ENCODE measurements at places on chromosomes 4 and X. TPM values are rescaled to one million over a fixed set of nuclear protein-coding genes. Genes with fewer than 3 reads are reported as not detected.

DNA sequence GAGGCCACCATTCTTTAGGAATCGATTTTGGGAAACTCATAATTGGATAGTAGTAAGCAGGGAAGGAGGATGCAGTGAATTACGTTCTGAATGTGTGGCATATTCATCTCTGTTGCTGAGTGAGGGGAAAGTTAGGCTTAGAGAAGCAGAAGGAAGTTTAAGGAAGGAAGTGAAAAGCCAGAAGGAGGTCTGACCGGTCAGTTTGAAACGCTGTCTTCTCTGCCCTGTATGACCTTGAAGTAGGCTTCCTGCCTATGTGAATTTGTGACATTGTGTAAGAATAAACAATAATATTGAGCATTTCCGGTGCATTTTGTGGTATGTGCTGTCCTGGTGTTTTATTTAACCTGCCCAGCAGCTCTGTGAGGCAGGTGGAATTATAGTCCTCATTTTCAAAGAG is 67.3 kb downstream of the PDLIM5 start:
- peaks cover 25% of the 10 kb centered on the region for H3K4me1 ChIP-seq
- no peaks in the 10 kb centered on the region for H3K36me3 ChIP-seq
- H3K27me3 ChIP-seq, result no peaks in the 10 kb centered on the region
- no peak overlapping the region for H3K4me3 ChIP-seq
- no peak for DNase-seq

PDGFC gene
- total RNA-seq, result 24.5 TPM

DNA sequence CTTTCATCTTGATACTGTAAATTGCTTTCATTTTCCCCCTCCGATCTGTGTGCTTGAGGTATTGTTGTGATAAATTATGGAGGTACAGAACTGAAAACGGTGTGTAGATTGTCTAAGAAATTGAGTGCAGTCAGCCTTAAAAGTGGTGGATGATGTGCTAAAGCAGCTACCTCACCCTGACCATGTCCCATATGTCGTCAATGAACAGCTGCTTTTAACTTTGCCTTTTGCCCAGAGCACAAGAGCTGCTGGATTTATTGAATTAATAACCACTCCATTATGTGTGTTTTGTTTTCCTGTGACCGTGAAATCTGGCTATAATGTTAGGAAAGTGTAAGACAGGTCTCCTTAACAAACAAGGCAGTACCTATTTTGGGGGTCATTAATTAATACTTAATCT is 581.9 kb upstream of the PITX2 start:
- no peaks in the 10 kb centered on the region for H3K27me3 ChIP-seq
- H3K4me3 ChIP-seq, result no peak overlapping the region
- no peak overlapping the region for H3K27ac ChIP-seq
- DNase-seq, result no peak

NAA15 gene
- 26.5 TPM for total RNA-seq

SSX4B gene
- not detected for total RNA-seq

DNA sequence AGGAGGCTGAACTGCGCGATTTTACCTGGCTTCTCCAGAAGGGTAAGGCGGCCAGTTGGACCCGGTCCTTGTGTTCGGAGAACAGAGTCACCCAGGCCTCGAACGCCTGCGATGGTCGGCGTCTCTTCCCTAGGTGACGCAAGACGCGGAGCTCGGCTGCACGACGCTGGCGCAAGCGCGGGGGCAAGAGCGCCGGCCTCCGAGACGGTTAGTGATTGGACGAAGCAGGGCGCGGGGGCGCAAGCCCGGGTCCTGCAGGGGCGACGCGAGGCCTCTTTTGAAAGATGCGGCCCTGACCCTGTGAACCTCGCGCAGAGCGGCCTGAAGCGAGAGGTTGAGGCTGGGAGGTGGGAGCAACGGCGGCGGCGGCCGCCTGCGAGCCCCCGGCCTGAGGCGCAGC is 428 bp downstream of the ADAD1 start:
- H3K27ac ChIP-seq, result no peak overlapping the region
- no peak overlapping the region for H3K4me3 ChIP-seq
- no peaks in the 10 kb centered on the region for H3K27me3 ChIP-seq
- H3K4me1 ChIP-seq, result no peaks in the 10 kb centered on the region
- DNase-seq, result no peak
- H3K36me3 ChIP-seq, result no peaks in the 10 kb centered on the region

GRCh38 chrX:8272821-8273220 is 101.8 kb upstream of the VCX2 start:
- no peak overlapping the region for H3K4me3 ChIP-seq
- no peaks in the 10 kb centered on the region for H3K4me1 ChIP-seq
- no peak overlapping the region for H3K27ac ChIP-seq
- no peaks in the 10 kb centered on the region for H3K36me3 ChIP-seq
- H3K27me3 ChIP-seq, result no peaks in the 10 kb centered on the region
- DNase-seq, result no peak

DNA sequence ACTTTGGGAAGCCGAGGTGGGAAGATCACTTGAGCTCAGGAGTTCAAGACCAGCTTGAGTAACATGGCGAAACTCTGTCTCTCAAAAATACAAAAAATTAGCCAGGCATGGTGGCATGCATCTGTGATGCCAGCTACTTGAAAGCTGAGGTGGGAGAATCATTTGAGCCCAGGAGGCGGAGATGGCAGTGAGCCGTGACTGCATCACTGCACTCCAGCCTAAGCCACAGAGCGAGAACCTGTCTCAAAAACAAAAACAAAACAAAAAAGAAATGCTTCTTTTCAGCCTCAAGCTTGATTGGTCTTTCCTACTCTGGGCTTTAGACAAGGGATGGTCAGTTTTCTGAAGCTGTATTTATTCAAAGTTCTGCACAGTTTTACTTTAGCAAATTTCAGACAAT is 15.8 kb upstream of the DHRSX start:
- no peak overlapping the region for H3K27ac ChIP-seq
- no peak overlapping the region for H3K4me3 ChIP-seq
- no peaks in the 10 kb centered on the region for H3K36me3 ChIP-seq
- no peaks in the 10 kb centered on the region for H3K27me3 ChIP-seq
